ENCODE measurements at places on chromosomes 11 and 22.

DNA sequence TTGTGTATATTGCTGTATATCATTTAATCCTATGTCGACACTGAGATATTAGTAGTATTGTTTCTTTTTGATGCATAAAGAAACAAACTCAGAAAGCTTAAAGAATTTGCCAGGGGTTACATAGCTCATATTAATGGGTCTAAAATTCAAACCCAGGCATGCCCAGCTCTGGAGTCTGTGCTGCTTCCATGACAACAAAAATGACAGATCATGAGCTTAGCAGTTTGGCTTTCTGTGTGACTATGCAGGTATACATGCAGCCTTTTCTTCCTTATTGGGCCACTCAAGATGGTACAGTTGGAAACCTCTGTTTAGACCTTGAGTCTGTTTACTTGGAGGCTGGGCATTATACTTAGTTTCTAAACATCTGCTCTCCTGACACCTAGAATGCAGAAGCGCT is 220.5 kb upstream of the TENM4 start:
- no peak for DNase-seq

GRCh38 chr11:17643506-17644405 is 75.6 kb upstream of the MYOD1 start:
- DNase-seq = no peak

DNA sequence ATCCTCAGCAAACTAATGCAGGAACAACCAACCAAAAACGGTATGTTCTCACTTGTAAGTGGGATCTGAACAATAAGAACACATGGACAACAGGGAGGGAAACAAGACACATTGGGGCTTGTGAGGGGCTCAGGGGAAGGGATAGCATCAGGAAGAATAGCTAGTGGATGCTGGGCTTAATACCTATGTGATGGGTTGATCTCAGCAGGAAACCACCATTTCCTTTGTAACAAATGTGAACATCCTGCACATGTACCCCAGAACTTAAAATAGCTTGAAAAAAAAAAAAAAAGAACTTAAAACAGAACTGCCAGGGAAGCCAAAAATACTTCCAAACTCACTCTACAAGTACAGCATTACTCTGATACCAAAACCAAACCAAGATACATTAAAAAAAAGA is 33.8 kb downstream of the CASP4 start:
- no peak for DNase-seq

- no peak for DNase-seq
Measured at GRCh38 chr11:84740050-84740449, 887.1 kb downstream of the DLG2 start.

- no peak for DNase-seq
Measured at GRCh38 chr11:124898711-124899110, 1.0 kb upstream of the ROBO4 start.

DNA sequence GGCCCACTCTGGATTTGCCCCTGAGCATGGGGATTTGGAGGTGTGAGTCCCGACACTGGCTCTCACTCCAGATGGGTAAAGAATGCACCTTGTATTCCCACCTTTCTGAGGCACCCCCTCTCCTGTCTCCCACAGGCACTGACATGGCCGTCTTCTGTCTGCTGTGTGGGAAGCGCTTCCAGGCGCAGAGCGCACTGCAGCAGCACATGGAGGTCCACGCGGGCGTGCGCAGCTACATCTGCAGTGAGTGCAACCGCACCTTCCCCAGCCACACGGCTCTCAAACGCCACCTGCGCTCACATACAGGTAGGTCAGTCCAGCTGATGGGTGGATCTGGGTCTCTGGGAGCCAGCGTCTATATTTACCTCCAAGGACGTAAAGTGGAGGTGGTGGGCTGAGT is 54.2 kb upstream of the NNMT start:
- DNase-seq = no peak

DNA sequence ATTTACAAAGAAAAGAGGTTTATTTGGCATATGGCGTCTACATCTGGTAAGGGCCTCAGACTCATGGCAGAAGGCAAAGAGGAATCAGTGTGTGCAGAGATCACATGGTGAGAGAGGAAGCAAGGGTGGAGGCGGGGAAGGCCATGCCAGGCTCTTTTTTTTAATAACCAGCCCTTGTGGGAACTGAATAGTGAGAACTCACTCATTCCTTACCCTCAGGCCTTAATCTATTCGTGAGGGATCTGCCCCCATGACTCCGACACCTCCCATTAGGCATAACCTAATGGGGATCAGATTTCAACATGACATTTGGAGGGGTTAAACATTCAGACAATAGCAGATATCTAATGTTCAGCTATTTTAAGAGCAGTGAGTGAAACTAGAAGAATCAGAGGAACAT is 55.7 kb downstream of the ATM start:
- DNase-seq = no peak

DNA sequence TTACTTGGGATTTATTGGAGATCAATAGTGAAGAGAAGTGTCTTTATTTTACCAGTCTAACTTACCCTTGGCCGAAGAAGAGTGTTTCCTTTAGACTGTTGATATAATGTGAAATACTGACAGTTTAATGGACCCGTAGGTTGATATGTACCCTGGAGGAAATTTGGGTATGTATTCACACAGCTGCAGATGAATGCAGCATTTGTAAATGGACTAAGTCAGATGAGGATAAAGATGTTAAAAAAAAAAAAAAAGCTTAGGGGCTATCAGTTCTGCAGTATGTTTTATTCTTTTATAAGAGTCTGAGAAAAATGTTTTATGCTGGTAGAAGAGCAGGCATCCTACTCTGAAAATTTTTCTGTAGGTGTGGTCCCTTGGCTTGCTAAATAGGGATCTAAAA is 2.7 kb downstream of the REXO2 start:
- no peak for DNase-seq

DNA sequence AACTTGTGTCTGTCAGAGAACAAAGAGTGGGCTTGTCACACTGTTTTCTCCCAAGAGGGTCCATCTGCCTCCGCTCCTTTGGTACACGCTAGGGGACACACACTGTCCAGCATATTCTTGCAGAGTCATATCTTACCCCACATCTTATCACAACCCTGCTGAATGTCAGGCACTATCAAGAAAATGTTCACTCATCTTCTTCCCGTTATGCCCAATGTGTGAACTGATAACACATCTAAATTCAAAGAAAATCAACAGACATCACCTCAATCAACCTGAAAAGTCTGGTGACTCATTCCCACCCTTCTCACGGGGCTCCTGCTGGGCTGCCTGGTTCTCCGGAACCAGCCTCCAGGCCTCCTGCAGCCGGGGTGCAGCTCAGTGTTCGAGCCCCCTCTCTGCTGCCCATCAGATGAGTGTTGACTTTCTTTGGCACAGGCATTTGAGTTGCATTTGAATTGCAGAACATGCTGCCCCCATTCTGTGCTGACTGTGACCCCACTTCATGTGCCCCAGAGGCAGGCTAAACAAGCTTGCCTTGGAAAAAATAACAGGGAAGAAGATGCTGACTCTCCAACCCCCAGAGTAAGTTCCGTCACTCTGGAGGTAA is 19.4 kb downstream of the GRAP2 start:
- peak; percentile 48 for DNase-seq

All from stimulated activated CD4-positive, alpha-beta T cell treated with anti-CD3 and anti-CD28 coated beads, Interleukin-1b, Interleukin-23, amount 100 ng/mL, for 4 hours (primary cell).